Heart left ventricle (tissue), 16 donors: ENCODE measurements at places on chromosomes 5 and 9. TPM values are rescaled to one million over a fixed set of nuclear protein-coding genes. Genes with fewer than 3 reads are reported as not detected.

Gene PLAC8L1
- polyA plus RNA-seq = not detected

Gene DNAI1
- polyA plus RNA-seq = not detected

GRCh38 chr9:130892477-130893304, 3.9 kb downstream of the QRFP start:
- DNase-seq = no peak

Gene GABRA1
- polyA plus RNA-seq = not detected

DNA sequence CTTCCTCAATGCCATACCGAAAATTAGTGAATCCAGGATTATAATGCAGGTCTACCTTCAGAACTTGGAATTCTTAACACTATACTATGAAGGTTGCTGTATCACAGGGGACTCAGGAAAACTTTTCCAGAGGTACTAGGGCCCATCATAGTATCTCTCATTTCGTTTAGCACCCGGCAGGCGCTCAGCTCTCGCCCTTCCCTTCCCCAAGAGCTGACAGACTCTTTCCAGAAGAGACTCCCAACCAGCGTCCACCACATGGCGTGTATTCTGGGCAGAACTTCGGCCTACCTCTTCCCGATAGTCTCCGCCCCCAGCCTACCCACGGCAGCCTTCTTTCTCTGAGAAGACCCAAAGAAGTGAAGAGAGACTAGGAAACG, 271 bp downstream of the NOL8 start:
- DNase-seq = no peak

DNA sequence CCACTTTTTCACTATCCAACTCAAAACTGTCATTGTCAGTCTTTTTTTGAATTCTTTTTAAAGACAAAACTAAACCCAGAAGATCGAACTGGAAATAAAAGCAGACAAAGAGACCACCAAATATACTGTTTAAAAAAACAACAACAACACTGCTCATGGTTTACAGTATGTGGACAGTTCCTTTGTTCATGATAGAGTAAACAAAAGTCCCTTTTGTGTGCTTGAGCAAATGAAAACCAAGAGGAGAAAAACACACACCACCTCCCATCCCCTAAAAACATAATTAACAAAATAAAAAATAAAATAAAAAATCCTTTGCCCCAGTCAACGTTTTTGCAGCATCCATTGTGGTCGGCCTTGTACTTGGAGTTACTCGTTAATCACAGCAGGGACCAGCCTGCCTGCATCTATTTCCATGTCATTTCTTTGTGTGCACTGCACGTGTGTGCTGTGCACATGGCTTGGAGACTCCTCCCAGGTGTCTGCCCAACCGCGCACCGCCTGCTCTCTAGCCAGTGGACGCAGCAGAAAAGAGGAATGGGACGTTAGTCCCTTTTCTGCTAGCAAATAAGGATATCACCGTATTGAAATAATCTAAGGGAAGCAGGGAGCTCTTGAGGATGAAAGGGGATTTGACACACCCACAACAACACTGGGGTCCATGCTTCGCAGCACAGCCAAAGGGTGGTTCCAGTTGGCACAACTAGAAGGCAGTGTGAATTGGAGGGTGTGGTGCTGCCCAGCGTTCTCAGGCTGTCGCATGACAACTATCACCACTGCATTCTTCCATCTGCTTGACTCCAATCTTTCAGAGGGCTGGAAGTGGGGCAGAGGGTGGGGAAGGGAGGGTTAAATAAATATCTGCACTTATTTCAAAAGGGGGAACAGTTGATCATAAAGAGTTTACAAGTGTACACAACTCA, 130.0 kb downstream of the SEMA6A start:
- DNase-seq = no peak

Gene BSPRY
- 0.80 TPM for polyA plus RNA-seq

Gene ARHGEF39
- polyA plus RNA-seq = 0.30 TPM

Gene GADD45G
- polyA plus RNA-seq = 37.3 TPM

GRCh38 chr5:151221574-151221973, 2.3 kb downstream of the CCDC69 start:
- no peak for DNase-seq

Gene INVS
- 2.8 TPM for polyA plus RNA-seq

GRCh38 chr9:1538301-1538700, 476.8 kb upstream of the SMARCA2 start:
- no peak for DNase-seq

Gene SLC34A1
- polyA plus RNA-seq = not detected

Gene PKD2L2
- polyA plus RNA-seq = 0.08 TPM

Gene PCDHGC5
- 0.72 TPM for polyA plus RNA-seq

Gene CD14
- polyA plus RNA-seq = 9.9 TPM

GRCh38 chr5:144205141-144205551, 34.5 kb downstream of the KCTD16 start:
- no peak for DNase-seq

- no peak for DNase-seq
These were observed 31.6 kb downstream of the CD180 start for GRCh38 chr5:67164856-67165525.
